ENCODE measurements at places on chromosomes 7 and 10. TPM values are rescaled to one million over a fixed set of nuclear protein-coding genes. Genes with fewer than 3 reads are reported as not detected.

GRCh38 chr10:7317786-7318446 lies 92.9 kb downstream of the SFMBT2 start:
- DNase-seq, result no peak

ASB4 gene
- not detected for polyA plus RNA-seq

DNA sequence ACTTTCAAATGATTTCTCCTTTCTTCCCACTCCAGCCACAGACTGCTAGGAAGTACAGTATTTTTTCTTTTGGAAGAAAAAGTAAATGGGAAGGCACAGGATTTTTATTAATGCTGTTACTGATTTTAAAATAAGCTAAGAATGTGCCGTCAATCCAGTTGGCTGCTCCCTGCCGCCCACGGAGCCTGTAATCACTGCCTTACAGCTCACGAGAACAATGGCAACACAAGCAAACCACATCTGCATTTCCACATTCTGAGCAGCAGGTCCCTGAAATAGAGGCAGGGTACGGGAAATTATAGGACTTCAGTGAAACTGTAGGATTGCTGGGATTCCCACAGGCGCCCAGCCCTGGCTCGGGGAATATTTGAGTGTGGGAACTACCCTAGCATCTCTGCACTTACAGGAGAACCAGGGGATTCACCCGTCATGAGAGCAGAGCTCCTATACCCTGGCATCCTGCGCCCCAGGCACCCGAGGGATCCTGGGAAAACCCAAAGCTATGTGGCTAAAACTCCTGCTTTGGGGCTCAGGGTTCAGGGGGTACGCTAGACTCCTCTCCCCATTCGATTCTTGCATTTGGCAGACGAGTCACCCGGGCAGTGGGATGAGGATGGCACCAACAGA lies 72.9 kb upstream of the TNS3 start:
- DNase-seq, result peak; percentile 73

GRCh38 chr7:142537760-142538159 lies 211.5 kb upstream of the PRSS1 start:
- no peak for DNase-seq

SPDYE11 gene
- polyA plus RNA-seq, result not detected

DNA sequence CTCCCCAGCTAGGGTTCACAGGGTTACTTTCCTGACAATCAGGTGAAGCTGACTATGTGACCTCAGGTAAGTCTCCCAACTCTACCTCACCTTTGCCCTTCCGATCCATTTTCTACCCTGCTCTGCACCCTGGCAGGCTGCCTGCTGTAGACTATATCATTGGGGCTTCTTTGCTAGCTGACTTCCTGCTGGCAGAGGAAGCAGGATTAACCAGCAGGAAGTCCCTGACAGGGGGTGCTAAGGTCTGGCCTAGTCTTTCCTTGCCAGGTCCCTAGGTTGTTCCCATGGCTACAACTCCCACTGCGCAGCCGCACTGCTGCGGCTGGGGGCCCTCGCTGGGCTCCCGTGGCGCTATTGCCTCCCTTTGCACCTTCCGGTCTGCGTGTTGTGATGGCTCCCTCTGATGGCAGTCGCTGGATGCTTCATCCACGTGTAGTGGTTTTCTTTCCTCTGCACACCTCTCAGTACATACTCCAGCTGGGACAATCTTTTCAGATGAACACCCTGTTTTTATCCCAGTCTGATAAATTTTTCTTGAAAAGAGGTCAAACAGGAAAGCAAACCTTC lies 365.9 kb downstream of the REEP3 start:
- no peak for DNase-seq

DNA sequence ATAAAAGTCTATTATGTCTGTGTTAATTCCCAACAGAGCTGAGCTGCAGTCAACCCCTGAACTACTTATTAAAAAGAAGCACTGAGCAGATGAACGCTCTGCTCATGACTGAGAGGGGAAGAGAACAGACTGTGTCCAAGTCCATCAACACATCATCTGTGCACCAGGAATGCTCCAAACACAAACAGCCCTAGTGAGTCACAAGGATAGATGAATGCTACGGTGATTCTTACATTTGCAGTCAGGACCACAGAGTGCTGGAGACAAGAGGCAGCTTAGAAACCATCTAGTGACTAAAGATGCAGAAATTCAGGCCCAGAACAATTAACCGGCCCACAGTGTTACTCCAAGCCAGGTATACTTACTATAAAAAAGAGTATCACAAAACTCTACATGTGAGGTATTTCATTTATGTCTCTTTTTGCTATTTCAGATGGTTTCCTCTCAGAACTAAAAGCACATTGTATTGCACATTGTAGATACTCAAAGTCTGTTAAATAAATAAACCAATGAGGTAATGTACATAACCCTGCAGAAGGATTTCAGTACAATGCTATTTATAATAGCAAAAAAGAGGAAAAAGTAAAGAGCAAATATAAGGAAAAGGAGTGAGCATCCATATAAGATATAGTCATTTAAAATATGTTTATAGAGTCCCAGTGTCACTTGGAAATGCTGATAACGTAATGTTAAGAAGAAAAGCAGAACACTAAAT lies 159.2 kb downstream of the KCNMA1 start:
- peak; percentile 96 for DNase-seq

- DNase-seq, result peak; percentile 56
Observed at GRCh38 chr10:15744217-15744865, 24.6 kb upstream of the ITGA8 start.

GRCh38 chr7:15764851-15765382 lies 78.4 kb upstream of the MEOX2 start:
- DNase-seq, result no peak

ZNF239 gene
- polyA plus RNA-seq, result 7.4 TPM

ORAI2 gene
- polyA plus RNA-seq, result 58.3 TPM

DNA sequence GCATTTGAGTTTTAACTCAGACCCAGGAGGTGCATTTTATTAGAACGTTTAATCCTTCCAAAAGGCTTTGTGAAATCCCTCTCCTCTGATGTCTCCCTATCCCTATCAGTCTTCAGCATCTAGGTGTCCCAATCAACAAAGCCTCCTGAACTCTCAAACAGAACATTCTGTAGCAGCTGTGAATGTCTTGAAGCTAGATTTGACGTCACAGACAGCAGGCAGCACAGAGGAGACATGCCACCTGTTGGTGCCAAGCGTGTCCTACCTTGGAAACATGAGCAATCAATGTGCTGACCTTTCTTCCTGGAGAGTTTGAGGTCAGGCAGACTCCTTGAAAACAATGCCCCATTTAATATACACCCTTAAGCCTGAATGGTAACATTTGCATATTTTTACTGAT lies 125.5 kb downstream of the RNLS start:
- no peak for DNase-seq

ANKRD22 gene
- polyA plus RNA-seq, result not detected

NPY4R2 gene
- polyA plus RNA-seq, result 0.26 TPM

GRCh38 chr10:132709471-132709951 lies 76.4 kb downstream of the NKX6-2 start:
- no peak for DNase-seq

GRCh38 chr10:71395621-71396020 lies 1.1 kb upstream of the CDH23 start:
- DNase-seq, result no peak

DNA sequence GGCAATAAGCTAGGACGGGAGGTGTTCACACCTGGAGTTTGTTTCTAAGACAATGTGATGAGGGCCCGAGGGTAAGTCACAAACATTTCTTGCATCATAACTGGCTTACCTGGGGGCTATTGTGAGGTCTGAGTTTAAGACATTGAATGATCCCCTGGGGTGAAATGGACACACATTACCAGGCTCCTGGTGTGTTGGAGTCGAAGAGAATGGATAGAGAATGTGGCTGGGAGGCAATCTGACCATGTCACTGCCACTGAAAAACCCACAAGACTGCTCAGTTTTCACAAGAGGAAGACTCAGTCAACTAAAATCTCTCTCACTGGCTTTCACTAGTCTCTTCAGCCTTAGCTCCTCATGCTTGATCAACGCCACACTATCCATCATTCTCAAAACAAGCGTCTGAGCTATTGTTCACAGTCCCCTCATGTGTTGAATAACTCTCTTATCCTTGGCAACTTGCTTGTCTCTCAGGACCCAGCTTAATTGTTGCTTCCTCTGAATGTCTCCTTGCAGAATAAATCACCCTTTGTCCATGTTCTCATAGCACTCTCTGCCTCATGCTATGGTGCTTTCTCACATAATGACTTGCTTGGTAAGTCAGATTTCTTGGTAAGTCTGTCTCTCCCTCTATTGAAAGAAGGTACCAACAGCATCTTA lies at the start of gene C10orf120:
Gene C10orf120 (minus strand): TSS at position 51 of the 660 bp plus-strand sequence. CDS start 56 bp downstream, outside the sequence.
- no peak for DNase-seq

DNA sequence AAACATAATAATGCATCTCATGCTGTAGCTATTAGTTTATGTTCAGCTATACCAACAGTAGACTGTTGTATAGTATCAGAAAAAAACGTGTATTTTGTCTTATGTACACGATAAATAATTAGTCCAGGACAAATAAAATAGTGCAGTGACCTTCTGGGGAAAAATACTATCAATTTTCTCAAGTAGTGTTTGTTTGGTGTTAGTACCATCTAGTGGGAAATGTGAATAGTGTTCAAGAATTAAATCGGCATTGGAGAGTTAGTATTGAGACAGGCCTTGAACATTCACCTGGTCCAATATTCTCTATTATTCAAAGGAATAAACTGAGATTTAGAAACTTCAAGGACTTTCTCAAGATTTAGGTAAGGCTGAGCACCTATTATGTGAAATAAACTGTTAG lies 21.7 kb upstream of the OR2A5 start:
- peak; percentile 50 for DNase-seq
